Fibroblast of skin of left quadriceps (primary cell): ENCODE measurements at places on chromosomes 7 and 10.
A peak's percentile ranks its signal among the peaks of the same experiment; 100 is the strongest.

DNA sequence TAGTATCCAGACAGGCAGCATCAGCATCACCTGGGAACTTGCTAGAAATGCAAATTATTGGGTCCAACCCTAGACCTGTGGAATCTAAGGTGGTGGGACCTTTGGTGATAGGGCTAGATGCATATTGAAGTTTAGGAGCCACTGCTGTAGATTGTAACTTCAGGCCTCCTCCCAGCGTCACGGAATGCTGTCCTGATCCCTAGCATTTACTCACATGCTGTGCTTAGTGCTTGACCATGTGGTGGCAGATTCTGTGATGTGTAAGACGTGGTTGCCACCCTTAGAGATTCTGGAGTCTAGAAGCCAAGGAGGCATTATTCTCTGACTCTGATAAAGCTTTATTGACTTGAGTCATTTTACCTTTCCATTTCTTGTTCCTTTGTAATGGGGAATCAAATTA is 13.5 kb downstream of the AHR start:
- no peak for DNase-seq

GRCh38 chr7:139893461-139893860 is 64.4 kb downstream of the TBXAS1 start:
- DNase-seq = no peak

DNA sequence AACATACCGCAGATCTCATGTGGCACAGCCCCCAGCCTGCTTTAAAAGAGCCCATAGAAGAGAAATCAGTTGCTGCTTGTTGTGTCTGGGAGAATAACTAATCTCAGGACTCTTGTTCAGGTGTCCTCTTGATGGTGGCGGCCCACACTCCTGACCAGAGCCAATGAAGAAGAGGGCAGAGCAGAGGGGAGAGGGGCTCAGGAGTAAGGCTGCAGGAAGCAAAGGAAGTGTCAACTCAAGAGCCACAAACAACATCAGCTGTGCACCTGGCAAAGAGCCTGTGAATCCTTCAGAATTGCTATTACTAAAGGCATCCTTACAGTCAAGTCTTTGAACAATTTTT is 59.8 kb upstream of the PTN start:
- DNase-seq = no peak

DNA sequence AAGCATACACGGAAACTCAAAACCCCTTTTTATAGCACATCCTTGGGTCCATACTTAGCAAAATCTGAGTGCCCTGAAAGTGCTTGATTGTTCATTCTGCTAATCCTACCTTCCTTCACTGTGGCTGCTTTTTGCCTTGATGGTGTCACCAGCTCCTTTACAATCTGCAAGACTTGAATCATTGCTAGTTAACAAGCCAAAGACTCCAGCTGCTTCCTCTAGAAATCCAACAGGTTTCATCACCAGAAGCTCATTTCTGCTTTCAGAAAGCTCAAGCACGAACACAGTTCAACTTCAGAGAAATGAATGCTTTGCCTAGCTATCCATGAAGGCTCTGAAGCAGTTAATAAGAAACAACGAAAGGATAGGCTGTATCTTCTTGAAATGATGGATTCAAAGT is 38.0 kb downstream of the USP6NL start:
- no peak for DNase-seq

- DNase-seq = peak; percentile 6
Observed at GRCh38 chr10:100730725-100731406, 14.5 kb upstream of the PAX2 start.

GRCh38 chr10:93026072-93026471 is 34.5 kb upstream of the CYP26C1 start:
- no peak for DNase-seq

GRCh38 chr10:123295644-123296043 is 141.4 kb downstream of the BUB3 start:
- no peak for DNase-seq

DNA sequence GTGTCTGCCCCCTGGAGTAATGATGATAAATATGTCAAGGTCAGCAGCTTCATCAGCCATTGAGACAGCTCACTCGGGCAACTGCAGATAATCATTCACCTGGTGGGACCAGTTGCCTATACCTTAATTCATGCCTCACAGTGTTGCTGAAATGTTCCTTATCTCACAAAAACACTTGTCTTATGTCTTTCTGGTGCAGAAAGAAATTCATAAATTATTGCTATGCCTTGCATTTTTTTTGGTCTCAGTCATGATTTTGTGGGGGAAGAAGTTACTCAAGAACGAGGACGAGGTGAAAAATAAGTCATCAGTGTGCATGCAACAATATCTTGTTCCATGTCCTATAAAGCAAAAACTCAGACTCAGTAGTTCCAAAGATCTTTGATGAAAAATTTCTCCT is 16.0 kb downstream of the TRIL start:
- no peak for DNase-seq

DNA sequence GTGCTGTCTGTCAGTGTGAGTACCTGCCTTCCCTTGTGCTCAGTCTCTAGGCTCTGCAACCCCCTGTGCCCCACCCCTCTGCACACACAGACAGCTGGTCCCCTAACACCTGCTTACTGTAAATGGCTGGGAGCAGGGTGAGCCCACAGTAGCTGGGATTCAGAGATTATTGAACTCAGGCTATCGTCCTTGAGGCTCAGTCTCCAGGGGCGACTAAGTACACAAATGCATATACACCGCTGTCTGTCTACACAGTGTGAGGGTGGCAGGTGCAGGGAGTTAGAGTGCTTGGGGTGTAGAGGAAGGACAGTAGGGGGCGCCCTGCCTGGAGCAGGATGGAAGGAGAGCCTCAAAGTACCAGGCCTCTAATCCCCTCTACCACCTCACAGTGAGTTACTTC is 12.9 kb downstream of the UPP1 start:
- no peak for DNase-seq
